ENCODE measurements at places on chromosomes 2 and 18.
A peak's percentile ranks its signal among the peaks of the same experiment; 100 is the strongest.

- no peak for DNase-seq
Measured at GRCh38 chr2:165533331-165533730, 63.8 kb downstream of the CSRNP3 start.

GRCh38 chr2:99608861-99609260 is 119.0 kb upstream of the REV1 start:
- DNase-seq = no peak

DNA sequence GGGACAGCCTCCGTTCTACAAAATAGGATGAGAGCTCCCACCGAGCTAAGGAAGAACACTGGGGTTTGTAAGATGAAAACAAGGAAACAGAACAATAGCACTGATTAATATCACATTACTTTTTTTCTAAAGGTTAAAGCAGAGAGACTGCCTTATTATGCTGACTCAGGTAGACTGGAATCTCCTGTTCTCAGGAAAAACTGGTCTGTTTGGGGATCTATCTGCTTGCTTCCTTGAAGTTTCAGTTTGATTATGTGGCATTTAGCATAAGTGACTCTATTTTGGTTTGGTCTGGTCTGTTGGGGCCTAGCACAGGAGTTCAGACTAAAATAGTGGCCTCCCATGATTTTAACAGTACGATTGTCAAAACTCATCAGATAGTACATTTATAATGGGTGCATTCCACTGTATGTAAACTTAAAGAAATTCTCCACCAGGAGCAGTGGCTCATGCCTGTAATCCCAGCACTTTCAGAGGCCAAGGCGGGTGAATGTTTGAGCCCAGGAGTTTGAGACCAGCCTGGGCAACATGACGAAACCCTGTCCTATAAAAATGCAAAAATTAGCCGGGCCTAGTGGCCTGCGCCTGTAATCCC is 64.1 kb upstream of the NDUFV2 start:
- no peak for DNase-seq

DNA sequence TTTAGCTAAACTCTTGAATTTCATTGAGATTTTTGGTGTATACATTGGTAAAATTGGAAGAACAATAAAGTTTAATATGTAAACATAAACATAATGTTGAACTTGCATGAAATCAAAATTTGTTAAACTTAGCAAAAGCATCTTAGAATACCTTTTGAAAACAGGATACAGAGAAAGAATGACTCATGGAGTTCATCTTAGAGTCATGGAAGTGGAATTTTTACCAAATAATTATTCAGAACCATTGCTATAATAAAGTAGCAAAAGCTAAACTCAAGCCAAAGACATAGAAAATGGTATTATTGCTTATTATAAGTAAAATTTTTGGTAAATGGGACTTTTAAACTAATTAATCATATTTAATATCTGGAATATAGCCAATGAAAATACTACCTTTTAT is 841.6 kb upstream of the SLC39A10 start:
- DNase-seq = no peak

DNA sequence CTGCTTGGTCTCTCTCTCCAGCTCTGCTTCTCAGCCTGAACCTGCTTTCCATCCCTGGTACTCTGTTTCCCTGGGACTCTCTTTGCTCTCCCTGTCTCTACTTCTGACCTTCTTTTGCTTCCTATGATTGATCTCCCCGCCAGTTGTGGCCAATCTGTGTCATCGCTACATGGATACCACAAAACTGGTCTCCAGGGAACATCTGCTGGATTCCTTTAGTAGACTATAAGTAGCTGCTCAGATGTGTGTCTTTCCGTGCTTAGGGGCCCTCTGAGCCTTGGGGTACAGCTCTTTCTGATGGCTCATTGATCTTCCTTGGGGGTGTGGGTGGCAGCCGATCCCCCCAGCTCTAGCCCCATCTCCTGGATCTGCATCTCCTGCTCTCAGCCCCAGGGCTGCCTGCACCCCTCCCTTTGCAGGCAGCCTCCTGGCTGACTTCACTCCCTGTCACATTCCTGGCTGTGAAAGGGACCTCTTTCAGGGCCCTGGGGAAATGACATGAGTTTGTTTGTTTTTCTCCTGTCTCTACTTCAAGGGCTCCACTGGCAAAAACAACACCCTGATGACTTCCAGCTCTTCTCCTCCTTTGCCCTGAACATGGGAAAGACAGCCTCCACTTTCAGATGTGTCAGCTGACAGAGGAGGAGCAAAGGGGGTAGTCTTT is 333.7 kb downstream of the CYP26B1 start:
- no peak for DNase-seq

DNA sequence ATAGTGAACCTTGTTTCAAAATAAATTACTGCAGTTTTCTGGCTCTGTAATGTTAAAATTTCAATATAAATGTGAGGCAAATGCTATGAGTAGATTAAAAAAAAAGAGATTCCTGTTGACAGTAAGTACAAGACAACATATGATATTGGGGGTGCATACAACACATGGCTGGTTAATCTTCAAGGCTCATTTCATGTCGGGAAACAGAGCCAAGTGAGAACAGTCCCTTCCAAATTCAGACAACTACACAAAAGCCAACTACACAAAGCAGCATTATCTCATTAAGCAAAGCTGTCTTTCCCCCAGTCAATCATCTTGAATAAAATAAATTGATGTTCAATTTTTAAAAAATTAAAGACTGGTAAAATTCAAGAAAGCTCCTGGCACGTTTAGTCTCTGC is 549.2 kb downstream of the CCDC85A start:
- DNase-seq = no peak

GRCh38 chr2:27771202-27771547 is 344 bp upstream of the MRPL33 start:
- no peak for DNase-seq

GRCh38 chr2:83997889-83998288 is 461.2 kb downstream of the SUCLG1 start:
- no peak for DNase-seq

DNA sequence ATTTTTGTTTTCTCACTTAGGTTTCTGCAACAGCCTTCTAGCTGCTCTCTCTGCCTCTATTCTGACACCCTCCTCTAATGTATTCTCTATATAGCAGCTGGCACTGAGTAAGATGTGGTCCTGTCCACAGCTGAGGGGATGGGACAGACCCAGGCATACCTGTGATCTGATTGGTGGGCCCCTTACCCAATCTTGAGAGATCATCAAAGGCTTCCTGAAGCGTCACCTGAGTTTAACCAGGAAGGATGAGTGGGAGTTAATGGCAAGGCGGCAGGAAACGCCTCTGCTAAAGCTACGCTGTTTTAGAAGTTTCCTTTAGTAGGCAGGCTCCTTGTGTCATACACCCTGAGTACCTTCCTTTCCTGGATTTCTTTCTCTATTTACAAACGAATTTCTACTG is 5.7 kb upstream of the TET3 start:
- no peak for DNase-seq

DNA sequence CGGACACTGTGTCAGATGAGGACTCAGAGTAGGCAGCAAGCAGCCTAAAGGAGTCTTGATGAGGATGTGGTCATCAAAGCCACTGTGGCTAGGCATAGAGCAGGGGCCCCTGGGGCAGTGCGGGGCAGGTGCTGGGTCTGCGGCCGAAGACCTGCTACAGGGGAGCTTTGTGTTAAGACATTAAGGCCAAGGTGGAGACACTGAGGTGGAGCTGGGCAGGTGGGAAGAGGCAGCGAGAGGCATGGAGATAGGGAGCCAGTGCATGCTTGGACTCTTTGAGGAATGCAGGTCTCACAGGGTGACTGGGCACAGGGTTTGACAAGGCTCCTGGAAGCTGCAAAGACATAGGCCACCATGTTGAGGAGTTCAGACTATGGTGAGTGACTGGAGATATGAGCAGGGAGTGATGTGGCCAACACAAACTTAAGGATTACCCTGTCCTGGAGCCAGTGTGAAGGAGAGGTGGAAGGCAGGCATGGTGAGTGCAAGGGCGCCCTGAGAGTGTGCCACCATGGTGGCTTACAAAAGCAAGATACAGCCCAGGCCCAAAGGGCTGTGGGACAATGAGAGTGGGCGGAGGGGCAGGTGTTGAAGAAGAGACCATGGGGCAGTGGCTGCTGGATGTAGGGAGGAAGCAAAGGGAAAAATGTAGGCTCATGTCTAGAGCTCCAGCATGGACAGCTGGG is 450.9 kb upstream of the HS6ST1 start:
- DNase-seq = no peak

DNA sequence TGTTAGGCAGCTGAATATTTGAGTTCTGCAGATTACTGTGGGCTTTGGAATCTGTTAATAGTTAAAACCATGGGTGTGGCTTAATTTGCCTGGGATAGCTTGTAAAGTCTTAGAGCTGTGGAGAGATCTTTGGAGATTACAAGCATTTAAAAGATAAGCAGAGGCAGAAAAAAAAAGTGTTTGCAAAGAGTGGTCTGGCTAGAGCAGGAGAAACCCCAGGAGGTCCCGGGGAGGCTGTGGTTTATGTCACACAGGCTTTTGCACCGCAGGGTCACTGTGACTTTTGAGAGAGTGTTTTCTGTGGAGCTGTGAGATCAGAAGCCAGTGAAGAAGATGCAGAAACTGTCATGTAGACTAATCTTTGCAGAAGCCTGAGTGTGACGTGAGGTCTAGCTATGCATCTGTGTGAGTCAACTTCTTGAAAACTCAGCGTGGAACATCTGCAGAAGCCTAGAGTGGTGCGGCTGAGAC is 49.0 kb downstream of the SETBP1 start:
- peak; percentile 63 for DNase-seq

GRCh38 chr2:23713351-23713750 is 213.6 kb downstream of the ATAD2B start:
- no peak for DNase-seq

DNA sequence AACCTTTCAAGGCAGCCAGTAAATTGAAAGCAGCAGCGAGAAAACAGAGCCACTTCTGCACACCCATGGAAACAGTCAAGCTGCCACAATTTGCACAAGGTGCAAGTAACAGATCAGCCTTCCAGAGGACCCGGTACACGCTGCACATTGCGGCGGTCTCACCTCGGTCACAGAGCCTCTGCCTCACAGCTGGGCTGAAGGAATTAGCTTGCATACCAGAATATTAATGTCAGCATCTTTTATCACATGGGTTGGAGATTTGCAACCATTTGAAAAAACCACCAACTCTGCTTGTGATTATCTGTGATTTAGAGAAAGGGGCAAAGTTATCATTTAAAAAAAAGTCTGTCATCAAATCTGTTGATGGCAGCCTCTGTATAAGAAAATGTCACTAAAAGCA is 330.5 kb upstream of the TCF4 start:
- DNase-seq = no peak

GRCh38 chr2:144358979-144359541 is 160.9 kb downstream of the ZEB2 start:
- no peak for DNase-seq
